ENCODE measurements at places on chromosomes 4 and X.

GRCh38 chr4:8853249-8853648 lies 18.4 kb downstream of the HMX1 start:
- no peak for DNase-seq

DNA sequence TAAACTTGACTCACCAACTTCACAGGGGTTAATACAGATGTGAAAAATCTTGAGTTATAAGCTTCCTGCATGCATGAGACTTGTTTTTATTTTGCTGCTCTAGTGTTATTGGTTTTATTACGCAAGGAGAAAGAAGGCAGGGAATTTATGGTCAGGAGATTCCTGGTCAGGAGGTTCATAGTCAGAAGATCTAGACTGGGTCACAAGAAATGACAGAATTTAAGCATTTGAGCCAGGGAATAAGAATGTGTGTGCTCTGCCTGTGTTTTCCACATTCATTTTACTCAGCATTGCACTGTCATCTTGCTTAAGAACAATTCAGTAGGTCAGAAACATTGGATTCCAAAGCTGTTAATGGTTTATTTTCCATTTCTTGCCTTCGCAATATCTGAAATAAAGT lies 2522.1 kb downstream of the ARAP2 start:
- no peak for DNase-seq

DNA sequence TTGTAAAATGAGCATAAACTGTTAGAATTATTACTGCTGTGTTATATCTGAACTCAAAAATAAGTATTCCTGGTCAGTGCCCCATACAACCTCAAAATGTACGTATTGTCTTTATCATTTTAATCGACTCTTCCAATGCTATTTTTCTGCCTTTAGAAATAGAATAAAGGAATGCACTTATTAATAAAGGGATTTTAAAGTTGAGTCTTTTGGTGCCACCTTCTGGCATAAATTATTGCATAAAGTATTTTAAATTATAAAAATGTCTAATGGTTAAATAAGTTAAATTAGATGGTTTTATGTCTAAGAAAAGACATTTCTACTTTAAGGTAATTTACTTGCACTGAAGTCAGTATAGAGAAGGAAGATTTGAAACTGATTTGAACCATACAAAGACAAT lies 424.0 kb upstream of the NDST4 start:
- no peak for DNase-seq

DNA sequence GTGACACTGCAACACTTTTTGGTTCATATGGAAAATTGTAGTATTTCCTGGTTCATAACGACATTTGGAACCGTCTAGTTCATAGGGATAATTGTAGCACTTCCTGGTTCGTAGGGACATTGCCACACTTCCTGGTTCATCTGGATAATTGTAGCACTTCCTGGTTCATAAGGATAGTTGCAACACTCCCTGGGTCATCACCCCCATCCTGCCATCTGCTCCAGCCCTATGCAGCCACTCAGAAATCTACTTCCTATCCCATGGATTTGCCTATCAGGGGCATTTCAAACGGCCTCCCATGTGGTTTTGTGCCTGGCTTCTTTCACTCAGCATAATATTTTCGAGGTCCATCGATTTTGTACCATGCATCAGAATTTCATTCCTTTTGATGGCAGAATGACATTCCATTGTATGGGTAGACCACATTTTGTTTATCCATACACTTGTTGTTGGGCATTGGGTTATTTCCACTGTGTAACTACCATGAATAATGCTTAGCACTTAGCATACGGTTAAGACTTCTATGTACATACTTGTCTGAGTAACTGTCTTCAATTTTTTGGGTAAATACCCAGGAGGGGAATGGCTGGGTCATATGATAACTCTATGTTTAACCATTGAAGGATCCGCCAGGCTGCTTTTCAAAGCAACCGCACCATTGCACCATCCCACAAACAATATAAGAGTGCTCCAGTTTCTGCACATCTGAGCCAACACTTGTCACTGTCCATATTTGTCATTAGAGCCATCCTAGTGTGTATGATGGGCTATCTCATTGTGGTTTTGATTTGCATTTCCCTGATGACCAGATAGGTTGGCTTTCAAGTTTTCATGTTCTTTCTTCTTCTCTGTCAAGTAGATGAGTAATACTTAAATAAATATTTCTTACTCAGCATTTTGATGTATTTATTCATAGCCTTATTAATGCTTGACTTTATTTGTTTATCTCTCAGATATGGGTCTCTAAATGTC lies 58.3 kb upstream of the CD99 start:
- DNase-seq: no peak

GRCh38 chr4:8039290-8039689 lies 99.6 kb upstream of the AFAP1 start:
- peak; percentile 81 for DNase-seq

DNA sequence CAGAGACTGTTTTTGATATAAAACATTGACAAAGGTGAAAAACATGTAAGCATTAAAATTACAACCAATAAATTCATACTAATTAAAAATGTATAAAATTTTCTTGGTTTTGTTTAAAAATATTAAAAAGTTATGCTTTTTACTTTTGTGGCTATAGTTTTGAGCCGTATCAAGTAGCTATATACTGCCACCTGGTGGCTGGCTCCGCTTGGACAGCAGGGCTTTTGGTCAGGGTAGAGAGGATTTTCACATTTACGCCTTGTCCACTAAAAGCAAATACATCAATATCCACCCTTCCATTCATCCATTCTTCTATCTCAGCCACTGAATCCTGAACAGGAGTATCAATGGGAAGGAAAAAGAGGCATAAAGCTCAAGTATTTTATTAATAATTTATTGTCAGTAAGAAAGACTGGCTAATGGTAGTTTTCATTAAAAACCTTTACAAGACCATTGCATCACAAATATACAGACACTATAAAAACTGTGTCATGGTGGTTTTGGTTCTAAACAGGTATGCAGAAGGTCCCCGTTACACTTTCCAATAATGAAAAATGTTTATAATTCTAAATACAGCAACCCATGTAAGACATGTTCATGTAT lies 32.1 kb upstream of the MTNR1A start:
- peak; percentile 43 for DNase-seq

DNA sequence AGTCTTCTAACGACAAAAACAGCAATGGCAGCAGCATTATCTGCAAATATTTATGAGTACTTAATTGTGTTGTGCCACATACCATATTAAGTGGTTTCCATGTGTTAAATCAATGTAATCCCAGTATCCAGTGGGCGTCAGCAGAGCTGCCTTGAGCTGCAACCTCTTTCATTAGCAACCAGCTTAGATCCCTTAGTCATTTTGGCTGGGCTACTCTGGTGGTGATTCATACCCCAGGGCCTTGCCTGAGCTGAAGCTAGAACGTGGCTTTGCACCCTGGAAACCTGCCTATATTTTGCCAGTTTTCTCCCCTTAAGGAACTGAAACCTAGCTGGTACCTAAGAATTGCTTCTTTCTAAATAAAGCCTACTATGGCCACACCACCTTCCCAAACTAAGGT lies 474.3 kb upstream of the FTHL17 start:
- DNase-seq: no peak

DNA sequence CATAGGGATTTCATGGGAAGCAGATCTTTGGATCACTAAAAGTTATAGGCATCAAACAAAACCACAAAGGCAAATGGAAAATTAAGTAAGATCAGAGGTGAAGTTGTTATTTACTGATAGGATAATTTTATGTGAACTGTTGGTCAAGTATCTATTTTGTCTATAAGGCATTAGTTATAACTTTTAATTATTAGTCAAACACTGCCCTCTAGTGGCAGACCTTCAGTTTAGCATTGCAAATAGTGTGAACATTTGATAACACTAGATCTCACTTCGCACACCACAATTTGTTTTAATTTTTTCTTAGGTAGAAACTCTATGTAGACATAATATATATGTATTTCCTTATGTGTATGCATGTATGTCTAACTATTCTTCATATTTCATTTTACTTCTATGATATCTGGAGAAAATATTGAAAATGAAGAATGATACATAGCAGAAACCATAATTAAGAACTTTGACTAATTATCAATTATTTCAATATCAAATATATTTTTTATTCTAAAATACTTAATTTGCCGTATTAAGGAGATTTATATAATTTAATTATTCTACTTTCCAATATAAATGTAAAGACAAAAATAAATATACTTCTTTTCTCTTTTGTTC lies 214.5 kb upstream of the TACR3 start:
- DNase-seq: peak; percentile 17

GRCh38 chrX:119672426-119672825 lies 20.5 kb downstream of the SEPTIN6 start:
- peak; percentile 42 for DNase-seq

GRCh38 chr4:128161138-128161537 lies 100.0 kb downstream of the LARP1B start:
- no peak for DNase-seq

GRCh38 chr4:7872264-7872771 lies 67.3 kb downstream of the AFAP1 start:
- no peak for DNase-seq

- no peak for DNase-seq
Observed at GRCh38 chr4:120544838-120545237, 377.7 kb downstream of the PRDM5 start.

GRCh38 chr4:138833974-138834373 lies 181.6 kb upstream of the NOCT start:
- DNase-seq: no peak

- DNase-seq: no peak
Observed at GRCh38 chr4:145842224-145842887, 96.3 kb downstream of the ZNF827 start.

GRCh38 chr4:54657185-54657550 lies 589 bp upstream of the KIT start:
- peak; percentile 2 for DNase-seq

DNA sequence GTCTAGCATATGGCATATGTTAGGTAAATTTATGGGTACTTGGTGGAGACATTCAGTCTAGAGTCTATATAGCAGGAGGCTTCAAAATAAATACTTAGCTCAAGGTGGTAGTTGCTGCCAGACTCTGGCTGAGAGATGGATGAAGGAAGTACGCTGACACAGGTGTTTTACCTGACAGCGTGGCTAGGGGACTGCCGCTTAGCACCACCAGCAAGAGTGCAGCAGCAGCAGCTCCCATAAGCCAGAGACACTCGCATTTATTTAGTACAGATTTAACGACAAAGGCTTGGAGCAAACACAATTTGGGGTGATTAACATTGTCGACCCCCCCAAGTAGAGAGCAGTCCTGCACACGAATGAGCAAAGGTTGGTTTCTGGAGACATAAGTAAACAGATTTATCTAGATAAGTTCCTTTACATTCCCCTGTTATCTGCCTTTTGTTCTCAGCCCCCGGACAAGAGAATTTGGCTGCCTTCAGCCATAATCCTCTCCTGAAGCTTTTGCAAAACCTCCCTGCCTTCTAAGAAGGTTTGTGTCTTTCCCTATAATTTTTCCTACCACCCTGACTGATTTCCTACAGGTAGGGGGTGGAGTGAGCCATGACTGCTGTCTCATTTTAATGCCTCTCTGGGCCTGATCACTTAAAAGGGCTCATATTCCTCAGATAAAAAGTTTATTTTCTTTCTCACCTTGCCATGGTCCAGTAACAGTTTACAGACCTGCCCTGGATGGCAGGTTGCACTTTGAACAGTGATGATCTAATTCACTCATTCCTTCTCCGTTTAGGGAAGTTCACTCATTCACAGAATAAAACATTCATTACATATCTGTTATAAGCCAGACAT lies 64.6 kb downstream of the RHOH start:
- no peak for DNase-seq

GRCh38 chr4:86872135-86872534 lies 20.1 kb downstream of the C4orf36 start:
- DNase-seq: no peak

- no peak for DNase-seq
Observed at GRCh38 chr4:40621592-40622512, 7.8 kb downstream of the RBM47 start.

- DNase-seq: peak; percentile 59
Observed at GRCh38 chrX:71910986-71911730, 513 bp downstream of the NHSL2 start.

DNA sequence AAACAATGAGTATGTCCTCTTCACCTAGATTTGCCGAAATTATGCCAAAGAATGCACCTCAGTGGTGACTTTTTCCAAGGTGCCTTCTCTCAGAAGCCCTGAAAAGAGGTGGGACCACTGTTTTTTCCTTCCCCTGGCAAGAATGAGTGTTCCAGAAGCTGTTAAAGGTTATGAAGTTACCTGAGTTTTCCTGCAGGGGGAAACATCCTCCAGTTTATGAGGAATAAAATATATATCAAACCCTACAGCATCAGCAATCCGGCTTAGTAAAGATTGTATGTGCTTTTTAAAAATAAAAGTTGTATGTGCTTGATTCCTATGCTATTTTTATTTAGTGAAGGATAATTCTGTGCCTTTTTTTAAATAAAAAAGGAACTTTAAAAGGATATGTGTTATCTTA lies 73.3 kb downstream of the RBM46 start:
- peak; percentile 4 for DNase-seq

GRCh38 chr4:85720735-85721134 lies 245.8 kb downstream of the ARHGAP24 start:
- no peak for DNase-seq

DNA sequence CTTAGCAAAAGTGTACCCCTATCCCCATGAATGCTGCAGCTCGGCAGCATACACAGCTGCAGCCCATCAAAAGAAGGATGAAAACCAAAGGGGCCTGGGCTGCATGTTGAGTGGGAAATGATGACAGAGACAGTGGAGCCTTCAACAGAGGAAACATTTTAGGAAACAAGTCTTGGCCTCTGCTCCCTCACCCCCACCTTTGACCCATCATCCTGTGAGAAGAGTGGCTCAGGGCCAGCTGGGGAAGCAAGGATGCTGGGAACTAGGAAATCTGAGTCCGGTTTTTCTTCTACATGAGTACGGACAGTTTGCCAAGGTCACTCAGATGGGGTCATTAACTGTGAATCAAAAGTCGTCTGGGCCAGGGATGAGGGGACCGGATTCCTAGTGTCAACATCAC lies 37.2 kb downstream of the IDS start:
- no peak for DNase-seq

DNA sequence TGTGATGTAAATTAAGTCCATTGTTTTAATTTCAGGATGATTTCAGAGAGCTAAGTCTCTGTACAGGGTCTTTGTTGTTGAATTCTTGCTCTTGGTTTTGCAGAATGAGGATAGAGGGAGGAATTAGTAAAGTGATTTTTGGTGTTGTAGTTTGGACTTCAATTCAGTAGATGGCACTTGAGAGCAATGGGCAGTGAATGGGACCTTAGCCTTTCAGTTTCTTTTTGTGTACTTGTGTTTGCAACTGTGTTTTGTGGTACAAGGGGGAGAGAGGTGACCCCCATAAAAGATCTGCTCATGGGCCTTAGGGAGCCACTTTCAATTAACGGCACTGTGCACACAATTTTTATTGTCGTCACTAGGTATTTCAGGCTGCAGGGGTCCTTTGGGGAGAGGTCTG lies 340.0 kb downstream of the DCAF12L2 start:
- DNase-seq: no peak

DNA sequence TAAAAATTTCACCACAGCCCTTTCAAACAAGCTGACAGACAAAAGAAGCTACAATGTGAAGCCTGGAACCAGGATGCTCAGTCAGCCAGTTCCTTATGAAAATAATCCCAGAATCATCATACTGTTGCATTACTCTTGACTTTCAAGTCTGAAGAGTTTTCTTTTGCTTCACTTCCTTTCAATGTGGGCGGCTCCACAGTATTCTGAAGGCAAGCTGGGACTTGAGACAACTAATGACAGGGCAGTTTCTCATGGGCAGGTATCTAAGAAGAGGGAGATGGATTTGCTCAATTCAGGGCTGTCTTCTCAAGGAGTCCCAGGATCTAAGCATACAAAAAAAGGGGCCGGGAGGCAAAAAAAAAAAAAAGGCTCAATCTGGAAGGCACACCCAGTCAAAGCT lies 173.4 kb downstream of the PAPSS1 start:
- DNase-seq: no peak

- DNase-seq: no peak
Observed at GRCh38 chr4:112341033-112341432, 43.9 kb downstream of the ALPK1 start.

- no peak for DNase-seq
Observed at GRCh38 chr4:73919691-73920090, 50.5 kb downstream of the CXCL1 start.

Measured in SK-N-DZ (cell line).